ENCODE measurements at places on chromosomes 1 and 21.

- DNase-seq: no peak
These were observed 47.2 kb upstream of the SYT14 start for GRCh38 chr1:209890641-209891330.

- DNase-seq: no peak
These were observed 1.5 kb upstream of the KCNH1 start for GRCh38 chr1:211135342-211135950.

DNA sequence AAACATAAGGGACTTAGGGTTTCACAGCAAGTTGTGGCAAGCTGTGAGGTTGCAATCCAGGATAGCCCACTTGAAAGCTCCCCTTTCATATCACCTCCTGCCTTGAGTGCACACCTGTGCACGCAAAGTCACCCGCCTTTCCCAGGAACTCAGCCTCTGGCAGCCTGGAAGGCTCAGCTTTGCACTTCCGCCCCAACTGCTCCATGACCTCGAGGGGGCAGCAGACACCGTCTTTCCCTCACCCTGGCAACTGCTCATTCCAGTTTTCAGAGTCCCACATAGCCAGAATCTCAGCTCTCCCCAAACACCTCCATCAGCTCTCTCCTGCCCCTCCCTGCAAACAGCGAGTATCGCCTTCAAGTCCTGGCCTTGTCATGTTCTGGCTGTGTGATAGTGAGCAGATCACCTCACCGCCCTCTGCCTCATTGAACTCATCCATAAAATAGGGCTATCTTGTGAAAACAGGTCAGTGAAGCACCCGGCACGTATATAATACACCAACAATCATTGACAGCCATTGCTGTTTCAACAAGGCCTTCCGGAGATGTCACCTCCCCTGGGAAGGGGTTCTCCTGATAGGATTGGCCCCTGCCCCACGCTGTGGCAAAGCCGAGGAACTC lies 32.2 kb upstream of the EPB41 start:
- peak; percentile 64 for DNase-seq

DNA sequence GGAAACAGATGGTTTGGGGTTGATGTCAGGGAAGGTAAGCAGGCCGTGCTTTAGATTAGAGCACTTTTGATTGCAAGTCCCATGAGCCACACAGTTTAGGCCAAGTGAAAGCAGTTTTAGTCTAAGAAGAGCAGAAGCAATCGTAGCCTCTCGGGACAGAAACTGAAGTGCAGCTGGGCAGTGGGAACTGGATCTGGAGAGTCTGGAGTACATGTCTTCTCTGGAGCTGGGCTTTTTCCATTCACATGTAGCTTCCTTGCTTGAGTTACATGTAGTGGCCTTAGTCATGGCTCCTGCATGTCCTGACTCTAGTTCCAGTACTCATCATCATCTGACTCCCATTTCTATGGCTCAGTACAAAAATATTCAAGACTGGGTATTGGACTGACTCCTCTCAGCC lies 16.7 kb downstream of the CAMTA1 start:
- no peak for DNase-seq
